ENCODE measurements at places on chromosomes 11 and 22. TPM values are rescaled to one million over a fixed set of nuclear protein-coding genes. Genes with fewer than 3 reads are reported as not detected.

The CRYBA4 gene
- not detected for total RNA-seq

The TENM4 gene
- total RNA-seq, result 11.9 TPM

The TCN2 gene
- total RNA-seq, result 56.8 TPM

The ZBTB44 gene
- total RNA-seq, result 24.4 TPM

GRCh38 chr11:60939855-60940254 is 12.1 kb downstream of the SLC15A3 start:
- no peak for DNase-seq

- no peak for DNase-seq
Observed at GRCh38 chr11:93694109-93694508, 32.6 kb downstream of the CEP295 start.

DNA sequence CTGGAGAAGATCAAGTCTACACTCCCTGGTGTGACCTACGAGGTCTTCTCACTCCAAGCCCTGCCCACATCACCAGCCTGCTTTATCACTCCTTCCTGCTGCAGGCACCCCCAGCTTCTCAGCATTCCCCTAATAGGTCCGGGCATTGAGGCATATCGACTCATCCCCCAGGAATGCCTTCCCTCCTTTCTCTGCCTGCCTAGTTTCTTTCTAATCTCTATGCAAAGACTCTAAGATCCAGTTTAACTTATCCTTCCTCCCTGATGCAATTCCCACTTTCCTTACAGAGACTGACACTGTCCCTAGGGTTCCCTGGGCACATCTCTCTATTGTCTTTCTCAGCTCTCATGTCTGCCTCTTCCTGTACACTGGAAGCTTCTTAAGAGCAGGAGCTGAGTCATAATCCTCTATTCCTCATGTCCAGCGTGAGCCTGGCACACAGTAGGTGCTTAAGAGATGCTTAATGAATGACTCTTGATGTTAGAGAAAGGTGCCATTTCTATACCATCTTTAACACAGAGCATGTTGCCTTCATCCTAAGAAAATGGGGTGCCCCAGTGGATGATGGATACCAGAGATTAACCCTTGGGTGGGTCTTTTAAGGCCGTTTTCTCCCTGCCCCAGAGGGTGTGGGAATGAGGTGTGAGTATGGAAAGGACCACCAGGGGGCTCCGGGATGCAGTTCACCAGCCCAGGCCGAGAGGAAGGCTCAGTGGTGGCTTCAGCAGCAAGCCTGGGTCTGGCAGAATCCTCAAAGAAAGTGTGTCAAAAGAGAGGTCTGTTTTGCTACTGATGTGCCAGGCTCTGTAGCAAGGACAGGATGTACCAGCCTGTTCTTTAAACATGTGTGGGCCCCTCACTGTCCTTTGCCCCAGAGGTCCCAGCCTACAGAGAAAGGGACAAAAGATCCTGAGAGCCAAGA is 34.7 kb downstream of the PARVA start:
- no peak for DNase-seq

DNA sequence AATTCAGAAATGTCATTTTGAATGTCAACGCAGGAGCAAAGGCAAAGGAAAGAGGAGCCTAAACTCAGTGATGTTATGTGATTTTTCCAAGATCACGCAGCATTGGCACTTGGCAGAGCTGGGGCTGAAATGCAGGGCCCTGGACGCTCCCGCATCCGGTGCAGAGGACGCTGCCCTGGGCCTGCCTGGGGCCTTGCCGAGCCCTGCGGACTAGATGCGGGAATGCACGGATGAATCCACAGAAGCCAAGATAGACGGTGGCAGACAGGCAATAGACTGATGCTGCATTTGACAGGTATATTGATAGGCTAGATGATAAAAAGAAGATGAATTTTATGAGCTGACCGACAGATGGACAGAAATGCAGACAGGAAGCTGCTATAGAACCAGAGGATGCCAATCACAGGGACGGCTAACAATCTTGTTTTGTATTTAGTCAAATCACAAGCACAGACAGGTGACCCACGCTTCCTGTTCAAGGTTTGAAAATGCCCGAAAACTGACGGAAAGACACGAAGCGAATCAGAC is 696 bp upstream of the MARK2 start:
- DNase-seq, result no peak

- DNase-seq, result no peak
Observed at GRCh38 chr22:17523925-17524324, 39.4 kb upstream of the SLC25A18 start.

GRCh38 chr22:37797874-37798500 is 9.7 kb upstream of the GCAT start:
- no peak for DNase-seq

GRCh38 chr22:27534720-27535125 is 266.8 kb downstream of the MN1 start:
- DNase-seq, result no peak

DNA sequence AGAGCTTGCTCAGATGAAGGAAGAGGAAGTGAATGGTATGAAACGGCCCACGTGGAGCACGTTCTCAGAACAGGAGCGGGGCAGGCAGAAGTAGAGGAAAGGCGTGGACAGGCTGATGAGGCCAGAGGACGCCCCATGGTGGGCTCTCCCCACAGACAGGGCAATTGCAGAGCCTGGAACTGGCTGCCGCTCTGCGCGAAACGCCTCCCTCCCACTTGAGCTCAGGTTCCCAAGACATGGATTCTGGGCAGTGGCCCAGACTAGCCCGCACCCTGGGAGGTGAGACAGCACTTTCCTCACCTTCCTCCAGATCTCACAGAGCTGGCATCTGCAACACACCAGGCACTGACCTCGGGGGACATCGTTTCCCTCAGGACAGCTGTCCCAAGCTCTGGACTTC is 117.6 kb downstream of the PHF21B start:
- DNase-seq, result no peak

DNA sequence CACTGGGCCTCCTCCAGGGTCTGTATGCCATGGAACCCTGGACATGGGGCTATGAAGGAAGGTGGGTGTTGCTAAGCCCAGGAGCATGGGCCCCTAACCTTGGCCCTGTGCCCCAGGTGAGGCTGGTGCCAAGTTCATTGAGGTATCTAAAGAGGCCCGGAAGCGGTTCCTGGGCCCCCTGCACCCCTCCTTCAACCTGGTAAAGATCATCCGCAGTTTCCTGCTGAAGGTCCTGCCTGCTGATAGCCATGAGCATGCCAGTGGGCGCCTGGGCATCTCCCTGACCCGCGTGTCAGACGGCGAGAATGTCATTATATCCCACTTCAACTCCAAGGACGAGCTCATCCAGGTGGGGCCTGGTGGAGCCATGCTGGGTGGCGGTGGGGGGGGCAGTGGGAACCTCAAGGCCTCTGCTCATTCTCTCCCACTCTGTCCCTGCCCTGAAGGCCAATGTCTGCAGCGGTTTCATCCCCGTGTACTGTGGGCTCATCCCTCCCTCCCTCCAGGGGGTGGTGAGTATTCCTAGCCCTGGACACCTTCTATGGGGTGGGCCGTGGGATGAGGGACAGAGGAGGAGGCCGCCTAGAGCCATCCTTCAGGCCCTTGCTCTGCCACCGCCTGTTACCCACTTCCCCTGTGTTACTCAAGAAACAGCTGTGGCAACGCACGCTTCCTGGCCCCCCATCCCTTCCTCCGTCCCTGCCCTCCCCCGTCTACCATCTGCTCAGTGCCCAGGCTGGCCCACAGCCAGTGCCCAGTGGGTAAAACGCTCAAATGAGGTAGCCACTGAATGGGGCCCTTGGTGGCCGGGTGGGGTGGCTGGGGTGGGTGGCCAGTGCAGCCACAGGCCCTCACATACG is 3.0 kb downstream of the PNPLA2 start:
- DNase-seq, result no peak

DNA sequence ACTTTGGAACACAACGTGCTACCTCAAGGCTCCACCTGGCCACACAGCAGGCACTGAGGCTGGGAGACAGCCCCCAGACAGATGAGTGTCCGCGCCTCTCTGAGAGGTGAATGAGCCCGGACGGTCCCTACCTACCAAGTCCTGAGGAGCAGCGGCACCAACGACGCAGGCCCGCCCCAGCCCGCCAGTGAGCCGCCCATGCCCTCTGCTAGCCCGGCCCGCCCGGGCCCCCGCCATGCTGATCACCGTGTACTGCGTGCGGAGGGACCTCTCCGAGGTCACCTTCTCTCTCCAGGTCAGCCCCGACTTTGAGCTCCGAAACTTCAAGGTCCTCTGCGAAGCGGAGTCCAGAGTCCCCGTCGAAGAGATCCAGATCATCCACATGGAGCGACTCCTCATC is at the start of gene DDI1:
Gene DDI1, plus strand, starts transcription at position 53 of the 400 bp plus-strand sequence. Its CDS starts 183 bp downstream, at position 236.
- no peak for DNase-seq

DNA sequence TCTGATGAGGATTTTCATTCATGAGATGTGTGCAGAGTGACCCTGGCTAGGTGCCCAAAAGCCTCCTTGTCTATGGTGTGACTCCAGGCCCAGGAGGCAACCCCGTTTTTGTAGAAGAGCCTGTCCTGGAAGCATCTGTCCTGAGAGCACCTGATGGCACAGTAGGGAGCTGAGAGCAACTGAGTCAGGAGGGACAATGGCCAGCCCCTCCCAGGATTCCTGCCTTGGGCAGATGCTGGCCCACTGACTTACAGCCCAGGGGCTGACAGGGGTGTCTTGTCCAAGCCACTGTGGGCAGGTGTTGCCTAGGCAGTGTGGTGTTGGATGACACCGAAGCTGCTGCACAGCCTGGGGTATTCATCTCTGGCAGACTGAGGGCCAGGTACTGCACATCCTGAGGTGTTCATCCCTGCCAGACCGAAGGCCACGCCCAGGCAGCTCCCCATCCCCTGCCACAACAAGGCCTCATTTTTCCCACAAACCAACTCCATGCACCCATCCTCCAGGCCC is 3.2 kb upstream of the RFPL2 start:
- no peak for DNase-seq

DNA sequence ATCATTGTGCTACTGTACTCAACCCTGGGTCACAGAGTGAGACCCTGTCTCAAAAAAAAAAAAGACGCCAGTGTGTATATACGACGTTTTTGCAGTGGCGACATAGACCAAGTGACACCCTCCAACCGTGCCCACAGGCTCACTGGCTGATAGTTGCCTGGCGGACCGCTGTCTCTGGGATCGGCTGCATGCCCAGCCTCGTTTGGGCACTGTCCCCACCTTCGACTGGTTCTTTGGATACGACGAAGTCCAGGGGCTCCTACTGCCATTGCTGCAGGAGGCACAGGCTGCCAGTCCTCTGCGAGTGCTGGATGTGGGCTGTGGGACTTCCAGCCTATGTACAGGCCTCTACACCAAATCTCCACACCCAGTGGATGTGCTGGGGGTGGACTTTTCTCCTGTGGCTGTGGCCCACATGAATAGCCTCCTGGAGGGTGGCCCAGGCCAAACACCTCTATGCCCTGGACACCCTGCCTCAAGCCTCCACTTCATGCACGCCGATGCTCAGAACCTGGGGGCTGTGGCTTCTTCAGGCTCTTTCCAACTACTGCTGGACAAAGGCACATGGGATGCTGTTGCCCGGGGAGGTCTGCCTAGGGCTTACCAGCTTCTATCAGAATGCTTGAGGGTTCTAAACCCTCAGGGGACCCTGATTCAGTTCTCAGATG is 1.3 kb downstream of the CSKMT start:
- no peak for DNase-seq

- no peak for DNase-seq
Observed at GRCh38 chr11:105574974-105575373, 34.9 kb upstream of the GRIA4 start.

GRCh38 chr11:131640320-131640719 is 269.9 kb downstream of the NTM start:
- no peak for DNase-seq

DNA sequence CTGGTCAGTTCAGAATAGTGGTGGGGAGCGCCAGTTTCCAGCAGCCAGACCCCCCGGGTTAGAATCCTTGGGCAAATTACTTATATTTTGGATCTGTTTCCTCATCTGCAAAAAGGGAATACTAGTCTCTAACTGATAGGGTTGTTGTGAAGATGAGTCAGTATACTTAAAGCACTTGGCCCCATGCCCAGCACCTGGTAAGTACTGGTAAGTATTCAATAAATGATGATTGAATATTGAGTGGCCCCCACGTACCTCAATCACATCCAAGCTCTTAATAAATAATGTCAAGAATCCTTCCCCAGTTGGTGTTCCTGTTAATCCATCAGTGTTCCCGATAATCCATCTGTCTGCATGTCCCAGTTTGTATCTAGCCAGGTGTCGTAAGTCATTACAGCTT is 12.1 kb downstream of the ACP2 start:
- no peak for DNase-seq

- DNase-seq, result peak; percentile 94
Observed at GRCh38 chr11:61472282-61472681, 36.3 kb upstream of the LRRC10B start.

DNA sequence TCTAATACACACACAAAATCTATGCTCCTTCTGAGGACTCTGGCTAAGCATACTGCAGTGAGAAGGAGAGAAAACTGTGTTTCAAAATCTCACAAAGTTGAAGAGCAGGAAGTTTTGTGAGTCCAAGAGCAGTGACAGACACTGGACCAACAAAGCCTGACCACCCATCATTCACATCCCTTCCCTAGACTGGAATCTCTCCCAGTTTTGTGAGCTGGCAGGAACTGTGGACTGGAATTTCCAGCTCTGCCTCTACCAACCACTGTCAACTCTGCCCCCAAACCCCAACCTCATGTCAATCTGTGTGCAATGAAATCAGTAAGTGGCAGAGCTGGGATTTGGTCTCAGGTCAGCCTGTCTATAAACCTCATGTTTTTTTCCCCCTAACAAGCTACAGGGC is 112.6 kb downstream of the ARL14EP start:
- DNase-seq, result no peak

Data from ascending aorta (tissue), 2 donors.